ENCODE measurements at places on chromosomes 12 and 14.
A peak's percentile ranks its signal among the peaks of the same experiment; 100 is the strongest.

GRCh38 chr12:98741556-98742265 is 96.6 kb downstream of the APAF1 start:
- no peak for DNase-seq

- no peak for DNase-seq
These were observed 109.8 kb downstream of the PHLDA1 start for GRCh38 chr12:75921622-75922289.

GRCh38 chr14:78399316-78399889 is 229.2 kb downstream of the NRXN3 start:
- DNase-seq, result peak; percentile 3

DNA sequence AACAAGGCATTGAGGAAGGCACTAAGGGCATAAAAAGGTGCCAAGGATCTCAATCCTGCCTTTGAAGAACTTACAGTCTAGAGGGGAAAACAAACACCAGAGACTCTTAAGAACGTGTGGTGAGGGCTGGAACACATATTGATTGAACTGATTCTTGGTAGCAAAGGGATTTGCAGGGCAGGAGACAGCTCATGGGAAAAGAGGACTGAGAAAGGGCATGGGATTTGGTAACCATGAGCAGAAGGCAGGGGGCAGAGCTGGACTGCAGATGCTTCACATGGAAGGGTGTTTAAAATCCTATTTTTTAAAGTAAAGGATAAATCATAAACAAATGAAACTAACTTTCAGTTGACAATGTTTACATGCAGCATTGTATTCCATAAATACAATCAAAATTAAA is 203.1 kb downstream of the ITPR2 start:
- DNase-seq, result no peak

DNA sequence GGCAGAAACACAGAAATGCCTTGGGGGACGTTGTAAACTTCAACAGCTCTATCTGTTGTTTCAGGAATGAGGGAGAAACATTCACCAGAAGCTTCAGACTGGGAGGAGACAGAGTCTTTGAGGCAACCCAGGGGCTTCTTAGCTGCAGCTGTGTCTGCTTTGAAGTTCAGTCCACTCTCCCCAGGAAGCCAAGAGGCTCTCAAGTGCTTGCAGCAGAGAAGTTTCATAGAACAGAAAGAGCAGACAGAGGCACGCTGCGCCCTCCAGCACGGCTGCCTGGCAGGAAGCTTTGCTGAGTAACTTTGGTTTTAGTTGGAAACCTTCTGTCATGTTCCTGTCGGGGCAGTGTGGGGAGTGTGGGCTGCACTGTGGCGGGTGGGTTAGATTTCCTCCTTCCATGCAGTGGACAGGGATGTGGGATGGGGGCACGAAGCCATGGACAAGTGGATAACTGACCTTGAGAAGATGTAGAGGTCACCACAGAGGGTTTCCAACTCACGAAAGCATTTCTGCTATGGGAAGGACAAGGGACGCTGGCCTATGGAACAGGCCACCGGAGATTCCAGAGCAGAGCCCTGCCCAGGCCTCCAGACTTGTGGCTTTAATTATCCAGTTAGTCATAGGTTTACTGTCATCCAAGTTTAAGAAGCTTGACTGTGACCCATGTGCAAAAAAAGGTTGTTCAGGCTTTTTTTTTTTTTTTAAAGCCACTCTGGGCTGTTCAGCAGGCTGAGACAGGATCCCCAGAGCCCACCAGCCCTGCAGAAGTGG is 107.7 kb downstream of the ARF6 start:
- peak; percentile 80 for DNase-seq

- DNase-seq, result no peak
These were observed 48.0 kb downstream of the ZNF664 start for GRCh38 chr12:124021007-124021406.

- peak; percentile 72 for DNase-seq
These were observed 59.9 kb upstream of the FBRSL1 start for GRCh38 chr12:132429946-132430643.

Data from hindlimb muscle (tissue), 1 donor.